ENCODE measurements at places on chromosomes 2 and 18.

GRCh38 chr2:123514613-123515207, 510.4 kb upstream of the CNTNAP5 start:
- no peaks in the 10 kb centered on the region for H3K4me1 ChIP-seq
- DNase-seq: no peak
- H3K4me3 ChIP-seq: no peak overlapping the region
- no peak overlapping the region for H3K27ac ChIP-seq
- H3K36me3 ChIP-seq: no peaks in the 10 kb centered on the region

DNA sequence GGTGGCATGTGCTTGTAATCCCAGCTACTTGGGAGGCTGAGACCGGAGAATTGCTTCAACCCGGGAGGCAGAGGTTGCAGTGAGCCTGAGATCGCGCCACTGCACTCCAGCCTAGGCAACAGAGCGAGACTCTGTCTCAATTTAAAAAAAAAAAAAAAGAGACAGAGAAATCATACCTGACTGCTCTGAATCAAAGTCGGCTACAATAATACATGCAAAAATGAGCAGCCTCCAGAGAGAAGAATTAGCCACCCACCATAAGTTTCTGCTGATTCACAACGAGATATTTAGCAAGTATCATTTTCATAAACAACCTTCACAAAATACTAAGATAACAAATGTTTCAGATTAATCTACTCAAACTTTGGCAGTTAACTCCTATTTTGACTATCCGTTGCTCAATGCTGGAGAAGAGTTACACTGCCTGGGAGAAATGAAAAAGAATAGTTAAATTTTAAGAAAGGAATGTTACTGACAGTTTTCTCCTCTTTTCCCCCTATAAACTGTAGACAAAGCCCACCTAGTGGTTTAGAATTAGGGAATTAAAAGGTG, 1.5 kb downstream of the OSBPL1A start:
- peaks cover 22% of the 10 kb centered on the region for H3K27me3 ChIP-seq
- no peak overlapping the region for H3K27ac ChIP-seq
- peaks cover 14% of the 10 kb centered on the region for H3K4me1 ChIP-seq
- no peak overlapping the region for H3K4me3 ChIP-seq
- no peak for DNase-seq

GRCh38 chr18:61741881-61742454, 150.8 kb downstream of the RNF152 start:
- no peak overlapping the region for H3K4me3 ChIP-seq
- peaks cover 2% of the 10 kb centered on the region for H3K27me3 ChIP-seq
- H3K27ac ChIP-seq: no peak overlapping the region
- no peak for DNase-seq
- no peaks in the 10 kb centered on the region for H3K36me3 ChIP-seq

GRCh38 chr18:55097456-55098170, 138.4 kb upstream of the CCDC68 start:
- H3K4me1 ChIP-seq: no peaks in the 10 kb centered on the region
- no peaks in the 10 kb centered on the region for H3K36me3 ChIP-seq
- H3K27ac ChIP-seq: no peak overlapping the region
- H3K4me3 ChIP-seq: no peak overlapping the region
- H3K27me3 ChIP-seq: no peaks in the 10 kb centered on the region

DNA sequence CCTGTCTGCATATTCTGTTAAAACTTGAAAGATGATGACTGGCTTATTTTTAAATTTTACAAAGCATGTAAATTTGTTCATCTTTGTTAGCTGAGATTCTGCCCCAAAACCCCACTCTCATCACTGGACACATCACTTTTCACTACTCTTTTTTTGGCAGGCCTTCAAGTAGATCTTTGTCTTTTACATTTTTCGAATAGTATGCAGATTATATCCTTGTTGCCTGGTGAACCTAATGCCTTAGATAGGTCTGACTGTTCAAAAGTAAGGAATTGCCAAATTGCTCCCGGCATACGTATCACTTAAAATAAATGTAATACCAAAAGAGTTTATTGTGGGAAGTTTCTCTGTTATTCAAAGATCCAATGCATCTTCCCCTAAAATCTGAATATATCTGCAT, 303.3 kb downstream of the XIRP2 start:
- no peaks in the 10 kb centered on the region for H3K36me3 ChIP-seq
- H3K27ac ChIP-seq: no peak overlapping the region
